ENCODE measurements at places on chromosomes 3 and 15.

DNA sequence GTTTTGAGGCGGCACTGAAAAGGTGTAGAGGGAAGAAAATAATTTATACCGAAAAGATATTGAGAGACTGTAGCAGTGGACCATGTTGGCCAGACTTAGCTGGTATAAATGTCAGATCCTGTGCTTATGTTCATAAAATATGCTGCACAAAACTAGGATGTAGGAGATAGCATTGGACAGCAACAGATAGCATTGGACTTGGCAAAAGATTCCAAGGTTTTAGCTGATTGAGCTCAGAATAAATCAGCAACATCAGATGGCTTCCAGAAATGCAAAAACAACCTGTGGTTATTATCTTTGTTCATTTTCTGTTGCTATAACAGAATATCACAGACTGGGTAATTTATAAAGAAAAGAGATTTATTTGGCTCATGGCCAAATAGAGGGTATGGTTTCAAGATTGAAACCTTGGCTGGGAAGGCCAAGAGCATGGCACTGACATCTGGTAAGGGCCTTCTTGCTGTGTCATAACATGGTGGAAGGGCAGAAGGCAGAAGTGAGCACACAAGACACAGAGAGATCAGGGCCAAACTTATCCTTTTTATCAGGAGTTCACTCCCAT lies 34.7 kb downstream of the SLC28A1 start:
- DNase-seq, result no peak

GRCh38 chr15:51460796-51461195 lies 119.3 kb downstream of the GLDN start:
- peak; percentile 50 for DNase-seq

DNA sequence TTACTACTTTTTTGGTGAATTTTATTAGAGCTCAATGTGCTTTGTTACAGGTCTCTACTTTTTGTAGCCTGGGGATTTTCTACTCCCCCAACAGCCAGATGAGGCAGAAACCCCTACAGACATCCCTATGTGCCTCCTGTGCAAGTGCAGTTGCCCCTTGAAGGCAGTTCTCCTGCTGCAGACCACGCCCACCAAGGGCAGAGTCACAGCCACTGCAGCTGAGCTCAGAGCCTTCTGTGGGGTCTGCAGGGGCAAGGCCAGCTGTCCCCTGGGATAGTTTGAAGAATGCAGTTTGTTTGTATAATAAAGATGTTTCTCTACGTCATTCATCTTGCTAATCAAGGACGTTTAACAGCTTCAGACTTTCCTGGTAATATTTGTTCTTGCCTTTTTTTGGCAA lies 76.8 kb downstream of the NPAP1 start:
- DNase-seq, result no peak

DNA sequence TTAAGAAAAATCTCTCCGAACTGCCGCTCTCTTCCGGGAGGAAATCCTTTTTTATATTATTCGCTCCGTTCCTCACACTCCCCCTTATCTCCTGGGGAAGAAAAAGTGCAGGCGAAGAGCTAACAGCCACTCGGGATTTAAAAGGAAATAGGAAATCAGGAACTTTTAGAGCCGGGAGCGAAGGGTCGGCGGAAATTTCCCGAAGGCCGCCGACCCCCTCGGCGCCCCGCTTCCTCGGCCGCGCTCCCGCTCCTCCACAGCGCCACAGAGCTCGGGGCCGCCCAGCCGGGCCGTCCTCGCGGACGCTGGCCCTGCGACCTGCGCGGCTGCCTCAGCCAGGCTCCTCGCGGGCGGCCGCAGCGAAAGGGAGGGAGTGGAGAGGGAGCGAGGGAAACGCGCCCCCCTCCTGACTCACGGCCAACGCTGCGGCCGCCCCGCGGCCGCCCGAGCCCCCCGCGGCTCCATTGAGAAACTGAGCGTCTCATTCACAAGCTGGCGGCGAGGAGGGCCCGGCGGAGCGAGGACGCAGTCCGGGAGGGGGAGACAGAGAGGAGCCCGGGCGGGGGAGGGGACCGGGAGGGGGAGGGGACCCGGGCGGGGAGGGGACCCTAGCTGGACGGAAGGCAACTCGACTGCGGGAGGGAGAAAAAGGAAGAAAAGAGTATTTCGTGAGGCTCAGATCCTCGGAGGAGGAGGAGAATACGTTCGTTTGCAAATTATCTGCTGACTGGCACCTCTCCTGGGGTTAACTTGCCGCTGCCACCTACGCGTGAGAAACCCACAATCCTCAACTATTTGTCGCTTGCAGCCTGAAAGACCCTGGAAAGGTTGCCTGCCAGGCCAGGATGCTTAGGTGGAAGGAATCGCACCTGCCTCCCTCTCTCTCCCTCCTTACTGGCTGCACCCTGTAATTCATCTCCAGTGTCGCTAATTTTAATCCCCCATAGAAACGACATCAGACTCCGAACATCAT lies at the start of gene PTPN9:
PTPN9 (minus strand) TSS at position 368 of the 973 bp plus-strand sequence. CDS start 539 bp downstream, outside the sequence.
- DNase-seq, result peak; percentile 84

- peak; percentile 16 for DNase-seq
These were observed 16.5 kb downstream of the PML start for GRCh38 chr15:74010929-74011540.

DNA sequence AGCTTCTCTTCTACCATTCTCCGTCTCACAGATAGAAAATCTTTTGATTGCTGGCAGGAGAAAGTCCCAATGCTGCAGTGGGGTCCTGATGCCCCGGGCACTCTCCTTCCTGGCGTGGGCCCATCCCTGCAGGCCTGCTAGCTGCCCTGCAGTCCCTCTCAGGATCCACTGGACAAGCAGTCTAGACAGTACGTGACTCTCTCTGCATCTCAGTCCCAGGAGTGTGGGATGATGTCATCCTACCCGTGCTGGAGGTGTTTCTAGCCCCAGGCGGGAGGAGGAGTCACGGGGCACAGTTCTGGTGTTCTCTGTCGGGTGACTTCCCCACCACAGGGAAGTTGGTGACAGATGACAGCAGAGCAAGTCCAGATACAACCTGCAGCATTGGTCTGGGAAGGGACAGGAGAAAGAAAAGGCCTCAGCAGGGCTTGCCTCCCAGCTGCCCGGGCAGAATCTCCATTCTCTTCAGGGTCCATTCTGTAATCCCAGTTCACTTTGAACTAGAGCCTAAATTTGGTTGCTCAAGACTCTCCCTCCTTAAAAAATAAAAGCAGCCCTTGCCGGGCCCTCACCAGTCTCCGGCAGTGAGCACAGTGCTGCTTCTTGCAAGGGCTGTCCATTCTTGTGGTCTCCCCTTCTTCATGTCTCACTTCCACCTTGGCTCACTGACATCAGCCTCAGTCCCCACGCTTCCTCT lies 30.6 kb downstream of the SLC28A1 start:
- DNase-seq, result peak; percentile 92

- no peak for DNase-seq
These were observed 23.4 kb downstream of the STAC start for GRCh38 chr3:36403661-36404060.

- DNase-seq, result no peak
These were observed 81.5 kb downstream of the SLC25A26 start for GRCh38 chr3:66302288-66302687.

- peak; percentile 85 for DNase-seq
These were observed 85.9 kb downstream of the AGBL1 start for GRCh38 chr15:86165265-86166211.

GRCh38 chr3:49701388-49702077 lies 12.2 kb downstream of the RNF123 start:
- no peak for DNase-seq
